Iris pigment epithelial cell (primary cell): ENCODE measurements at places on chromosomes 7 and 10.

- DNase-seq: no peak
Observed at GRCh38 chr10:12063483-12063818, 5.3 kb upstream of the DHTKD1 start.

- DNase-seq: peak; percentile 21
Observed at GRCh38 chr10:26746061-26746460, 48.6 kb downstream of the PDSS1 start.

GRCh38 chr10:58282615-58283014, 13.7 kb downstream of the CISD1 start:
- peak; percentile 58 for DNase-seq

DNA sequence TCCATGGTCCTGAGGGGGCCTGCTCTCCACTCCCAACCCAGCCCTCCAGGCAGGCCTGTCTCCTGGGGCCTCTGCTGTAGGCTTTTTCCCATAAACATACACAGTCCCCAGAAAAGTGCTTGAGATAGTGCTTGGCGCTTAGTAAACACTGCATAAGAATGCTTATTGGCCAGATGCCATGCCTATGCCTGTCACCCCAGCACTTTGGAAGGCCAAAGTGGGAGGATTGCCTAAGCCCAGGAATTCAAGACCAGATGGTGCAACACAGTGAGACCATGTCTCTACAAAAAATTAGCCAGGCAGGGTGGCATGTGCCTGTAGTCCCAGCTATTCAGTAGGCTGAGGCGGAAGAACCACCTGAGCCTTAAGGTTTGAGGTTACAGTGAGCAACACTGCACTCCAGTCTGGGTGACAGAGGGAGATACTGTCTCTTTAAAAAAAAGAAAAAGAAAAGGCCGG, 24.6 kb upstream of the ASL start:
- peak; percentile 94 for DNase-seq

GRCh38 chr7:50657912-50658311, 92.7 kb upstream of the DDC start:
- no peak for DNase-seq

- no peak for DNase-seq
Observed at GRCh38 chr7:28075674-28076358, 104.8 kb downstream of the JAZF1 start.

DNA sequence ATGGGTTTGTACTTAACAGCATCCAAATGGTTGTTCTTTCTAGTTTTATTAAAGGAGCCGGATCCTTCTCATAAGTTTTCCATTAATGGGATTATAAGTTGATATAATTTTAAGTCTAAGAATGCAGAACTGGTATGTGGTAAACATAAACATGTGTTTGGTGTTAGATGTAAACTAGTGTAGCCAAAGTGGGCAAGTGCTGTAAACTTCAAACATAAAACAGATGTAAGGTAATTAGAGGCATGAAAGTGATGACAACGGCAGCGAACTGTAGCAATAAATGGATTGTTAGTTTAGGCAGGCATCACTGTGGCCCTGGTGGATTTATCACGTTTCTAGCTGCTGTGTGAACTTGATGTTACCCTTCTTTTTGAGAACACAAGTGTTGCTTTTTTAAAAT, 37.9 kb downstream of the BAMBI start:
- no peak for DNase-seq

- DNase-seq: peak; percentile 68
Observed at GRCh38 chr7:134365341-134366054, 48.8 kb upstream of the SLC35B4 start.

- no peak for DNase-seq
Observed at GRCh38 chr7:138595454-138595853, 105.7 kb downstream of the SVOPL start.

- no peak for DNase-seq
Observed at GRCh38 chr7:36019980-36020379, 133.1 kb upstream of the EEPD1 start.

DNA sequence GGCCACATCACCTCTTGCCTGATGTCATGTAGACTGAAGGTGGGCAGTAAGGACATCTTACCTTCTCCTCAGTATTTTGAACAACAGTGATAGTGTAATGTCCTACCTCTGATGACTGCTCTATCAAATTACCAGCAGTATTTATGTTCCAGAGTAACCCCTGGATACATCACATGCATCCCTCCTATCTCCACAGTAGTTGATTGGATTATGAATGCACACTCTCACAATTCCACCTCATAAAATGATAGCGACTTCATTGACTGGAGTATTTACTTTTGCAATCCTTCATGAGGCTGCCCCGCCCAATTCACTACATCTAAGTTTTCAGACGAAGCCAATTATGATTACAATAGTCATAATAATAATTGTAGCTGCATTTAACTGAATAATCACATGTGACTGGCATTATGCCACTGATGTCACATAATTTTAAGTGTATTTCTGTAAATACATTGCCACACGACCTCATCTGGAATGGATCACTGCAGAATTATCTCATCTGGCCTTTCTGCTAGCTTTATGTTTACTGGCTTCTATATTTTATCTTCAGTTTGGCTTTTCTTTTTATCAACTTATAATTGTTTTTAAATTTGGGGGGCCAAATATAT, 268.9 kb downstream of the SLC25A13 start:
- no peak for DNase-seq

GRCh38 chr10:44205067-44205466, 179.8 kb downstream of the CXCL12 start:
- no peak for DNase-seq

- peak; percentile 24 for DNase-seq
Observed at GRCh38 chr10:124763267-124763666, 19.1 kb upstream of the FAM53B start.

DNA sequence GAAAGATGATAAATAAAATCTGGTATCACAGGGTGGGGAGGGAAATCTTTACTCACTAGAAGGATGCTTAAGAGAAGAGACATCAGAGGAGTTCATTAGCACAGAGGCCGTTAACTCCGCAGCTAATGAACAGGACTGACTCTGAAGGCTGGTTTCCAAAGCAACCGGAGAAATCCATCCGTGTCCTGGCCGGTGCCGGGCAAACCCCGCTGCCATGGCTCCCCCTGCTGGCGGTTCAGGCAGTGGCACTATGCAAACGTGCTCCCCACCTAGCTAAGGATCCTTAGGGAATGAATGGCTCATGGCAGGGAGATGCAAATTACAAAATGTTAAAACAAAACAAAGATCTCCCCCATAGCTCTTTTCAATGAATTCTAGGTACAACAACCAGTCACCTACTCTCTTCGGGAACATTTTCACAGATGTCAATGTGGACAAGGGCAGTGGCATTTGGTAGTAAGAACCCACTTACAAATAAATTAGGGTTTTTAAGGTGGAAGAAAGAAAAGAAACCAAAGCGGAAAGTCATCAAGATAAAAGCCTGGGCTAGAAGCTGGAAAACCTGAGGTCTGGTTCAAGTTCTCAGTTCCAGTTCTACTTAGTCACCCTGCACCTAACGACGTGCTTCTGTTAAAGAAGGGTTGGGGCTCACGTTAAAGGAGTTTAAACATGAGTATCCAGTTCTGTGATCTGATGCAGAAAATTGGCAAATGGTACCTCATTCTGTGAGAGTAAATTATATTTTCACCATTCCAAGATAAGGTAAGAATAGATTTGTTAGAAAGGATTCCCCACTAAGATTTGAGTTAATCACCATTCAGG, 138.2 kb downstream of the SVIL start:
- peak; percentile 55 for DNase-seq

DNA sequence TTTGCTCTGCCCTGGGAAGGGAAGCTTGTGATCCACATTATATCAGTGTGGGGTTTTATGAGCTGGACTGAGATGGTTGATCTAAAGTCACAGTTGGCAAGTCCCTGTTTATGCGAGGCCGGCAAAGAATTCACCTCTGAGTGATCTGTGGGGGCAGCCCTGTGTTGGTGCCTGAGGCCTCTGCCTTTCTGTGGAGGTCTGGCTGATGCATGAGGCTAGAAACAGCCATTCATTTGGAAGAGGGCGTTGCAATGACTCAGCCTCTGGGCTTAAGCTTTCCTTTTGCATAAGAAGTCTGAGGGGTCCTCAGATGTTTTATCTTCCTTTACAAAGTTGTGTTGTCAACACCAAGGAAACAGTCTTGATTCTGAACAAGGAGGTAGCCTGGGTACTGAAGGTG, 126.9 kb downstream of the MGMT start:
- DNase-seq: no peak

- DNase-seq: no peak
Observed at GRCh38 chr7:11727864-11728263, 104.1 kb downstream of the THSD7A start.

GRCh38 chr10:20343036-20343435, 526.8 kb downstream of the PLXDC2 start:
- DNase-seq: no peak

DNA sequence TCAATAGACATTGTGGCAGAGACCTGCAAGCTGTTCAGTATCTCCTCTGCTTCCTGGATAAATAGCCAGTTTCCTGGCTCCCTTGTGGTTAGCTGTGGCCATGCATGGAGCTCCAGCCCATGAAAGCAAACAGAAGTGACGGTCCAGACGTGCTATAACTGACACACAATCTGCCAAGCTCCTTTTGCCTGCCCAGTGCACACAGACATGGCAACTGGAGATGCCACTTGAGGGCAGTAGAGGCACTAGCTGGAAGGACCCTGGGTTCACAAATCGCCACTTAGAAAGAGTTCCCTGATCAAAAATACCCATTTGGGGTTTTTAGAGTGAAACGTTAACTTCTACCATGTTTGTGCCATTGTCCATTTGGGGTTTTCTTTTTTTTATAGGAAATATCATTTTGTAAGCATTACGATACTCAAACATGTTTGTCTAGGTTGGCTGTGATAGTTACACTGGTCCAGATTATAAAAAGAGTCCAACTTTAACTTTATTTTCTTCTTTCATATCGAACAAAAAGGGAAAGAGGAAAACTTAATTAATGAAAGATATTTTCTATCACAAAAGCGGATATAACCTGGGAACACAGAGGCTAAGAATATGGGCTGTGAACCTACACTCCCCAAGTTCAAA, 31.3 kb downstream of the KIN start:
- peak; percentile 35 for DNase-seq

DNA sequence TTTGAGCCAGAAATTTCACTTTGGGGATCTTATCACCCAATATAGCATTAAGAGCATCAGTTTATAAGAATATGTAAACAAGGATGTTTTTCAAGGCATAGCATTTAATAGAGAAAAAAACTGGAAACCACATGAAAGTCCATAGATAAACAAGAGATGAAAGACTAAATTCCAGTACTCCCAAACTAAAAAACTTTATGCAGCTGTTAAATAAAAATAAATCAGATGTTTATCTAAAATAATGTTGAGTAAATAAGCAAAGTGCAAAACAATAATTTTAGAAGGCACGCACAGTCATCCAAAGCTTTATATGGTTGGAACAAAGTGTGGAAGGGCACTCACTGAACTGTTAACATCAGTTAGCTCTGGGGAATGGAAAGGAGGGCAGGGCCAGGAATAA, 21.0 kb downstream of the RNLS start:
- DNase-seq: no peak

DNA sequence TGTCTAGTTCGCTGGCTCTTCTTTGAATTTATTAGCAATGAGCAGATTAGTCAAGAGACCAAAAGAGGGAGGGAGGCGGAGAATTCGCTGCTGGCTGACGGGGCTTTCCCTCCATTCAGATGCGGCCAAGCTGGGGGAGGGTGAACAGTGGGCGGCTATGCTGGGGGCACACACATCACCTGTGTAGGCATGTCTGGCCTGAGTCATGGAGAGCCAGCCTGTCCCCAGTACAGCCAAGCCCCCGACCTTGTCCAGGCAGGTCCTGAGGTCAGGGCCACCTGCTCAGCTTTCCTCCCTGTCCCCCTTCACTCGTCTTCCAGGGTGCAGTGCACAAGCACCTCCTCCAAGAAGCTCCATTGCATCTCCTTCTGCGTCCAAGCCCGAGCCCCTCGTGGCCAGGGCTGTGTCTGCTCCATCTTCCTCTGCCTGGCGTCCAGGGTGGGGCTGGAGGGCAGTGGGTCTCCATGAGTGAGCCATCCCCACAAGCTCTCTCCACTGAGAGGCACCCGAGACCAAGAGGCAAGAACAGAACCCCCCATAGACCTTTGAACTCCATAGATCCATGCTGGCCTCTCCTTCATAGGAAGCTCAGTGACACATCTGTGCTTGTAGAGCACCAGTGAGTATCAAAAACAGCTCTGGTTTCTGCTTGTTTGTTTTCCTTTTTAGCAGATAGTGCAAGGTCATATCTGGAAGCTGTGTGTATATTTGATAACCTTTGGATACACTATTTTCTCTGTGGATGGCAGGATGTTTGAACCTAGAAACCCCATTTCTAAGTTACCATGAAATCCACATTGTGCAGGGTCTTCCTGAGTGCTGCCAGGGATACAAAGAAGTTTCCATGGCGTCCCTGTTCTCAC, 1.9 kb upstream of the DEPP1 start:
- DNase-seq: peak; percentile 42

- peak; percentile 39 for DNase-seq
Observed at GRCh38 chr7:102412548-102412947, 16.4 kb downstream of the PRKRIP1 start.

DNA sequence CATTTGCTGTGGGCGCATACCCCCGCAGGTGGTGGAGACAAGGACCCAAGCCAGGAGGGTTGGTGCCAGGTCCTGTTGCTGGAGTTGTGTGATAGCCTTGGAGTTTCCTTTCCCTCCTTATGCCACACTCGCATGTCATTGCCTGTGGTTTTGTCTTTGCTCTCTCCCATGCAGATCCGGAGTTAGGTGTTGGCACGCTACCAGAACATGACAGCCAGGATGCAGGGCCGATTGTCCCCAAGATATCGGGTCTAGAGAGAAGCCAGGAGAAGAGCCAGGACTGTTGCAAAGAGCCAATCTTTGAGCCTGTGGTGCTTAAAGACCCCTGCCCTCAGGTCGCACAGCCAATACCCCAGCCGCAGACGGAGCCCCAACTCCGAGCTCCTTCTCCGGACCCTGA, 369.2 kb upstream of the GALNT17 start:
- DNase-seq: no peak

GRCh38 chr10:11763501-11763861, 21.3 kb downstream of the ECHDC3 start:
- DNase-seq: no peak

DNA sequence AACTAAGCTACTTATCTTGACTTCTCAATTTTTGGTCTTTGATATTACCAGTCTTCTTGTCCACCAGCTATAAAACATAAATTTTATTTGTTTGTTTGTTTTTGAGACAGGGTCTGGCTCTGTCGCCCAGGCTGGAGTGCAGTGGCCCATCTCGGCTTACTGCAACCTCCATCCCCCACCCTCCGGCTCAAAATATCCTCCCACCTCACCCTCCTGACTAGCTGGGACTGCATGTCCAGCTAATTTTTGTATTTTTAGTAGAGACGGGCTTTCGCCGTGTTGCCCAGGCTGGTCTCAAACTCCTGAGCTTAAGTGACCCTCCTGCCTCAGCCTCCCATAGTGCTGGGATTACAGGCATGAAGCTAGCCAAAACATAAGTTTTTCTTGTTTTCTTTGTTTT, 7.5 kb downstream of the MARCHF5 start:
- DNase-seq: no peak

GRCh38 chr7:27936768-27937102, 196.8 kb downstream of the TAX1BP1 start:
- no peak for DNase-seq

DNA sequence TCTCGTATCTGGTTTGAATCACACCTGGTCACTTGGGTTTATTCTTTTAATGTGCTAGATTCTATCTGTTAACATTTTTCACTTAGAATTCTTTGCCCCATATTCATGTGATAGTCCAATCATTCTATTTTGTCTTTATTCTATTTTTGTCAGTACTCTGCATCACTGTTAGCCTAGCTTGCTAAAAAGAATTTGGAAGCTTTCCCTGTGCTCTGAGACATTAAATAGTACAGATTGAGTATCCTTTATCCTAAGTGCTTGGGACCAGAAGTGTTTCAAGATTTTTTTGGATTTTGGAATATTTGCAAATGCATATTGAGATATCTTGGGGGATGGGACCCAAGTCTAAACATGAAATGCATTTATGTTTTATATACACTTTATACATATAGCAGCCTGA, 51.0 kb downstream of the RALA start:
- no peak for DNase-seq
